ENCODE measurements at places on chromosomes 1 and 21. TPM values are rescaled to one million over a fixed set of nuclear protein-coding genes. Genes with fewer than 3 reads are reported as not detected.

Gene FCRL6
- 0.20 TPM for total RNA-seq

DNA sequence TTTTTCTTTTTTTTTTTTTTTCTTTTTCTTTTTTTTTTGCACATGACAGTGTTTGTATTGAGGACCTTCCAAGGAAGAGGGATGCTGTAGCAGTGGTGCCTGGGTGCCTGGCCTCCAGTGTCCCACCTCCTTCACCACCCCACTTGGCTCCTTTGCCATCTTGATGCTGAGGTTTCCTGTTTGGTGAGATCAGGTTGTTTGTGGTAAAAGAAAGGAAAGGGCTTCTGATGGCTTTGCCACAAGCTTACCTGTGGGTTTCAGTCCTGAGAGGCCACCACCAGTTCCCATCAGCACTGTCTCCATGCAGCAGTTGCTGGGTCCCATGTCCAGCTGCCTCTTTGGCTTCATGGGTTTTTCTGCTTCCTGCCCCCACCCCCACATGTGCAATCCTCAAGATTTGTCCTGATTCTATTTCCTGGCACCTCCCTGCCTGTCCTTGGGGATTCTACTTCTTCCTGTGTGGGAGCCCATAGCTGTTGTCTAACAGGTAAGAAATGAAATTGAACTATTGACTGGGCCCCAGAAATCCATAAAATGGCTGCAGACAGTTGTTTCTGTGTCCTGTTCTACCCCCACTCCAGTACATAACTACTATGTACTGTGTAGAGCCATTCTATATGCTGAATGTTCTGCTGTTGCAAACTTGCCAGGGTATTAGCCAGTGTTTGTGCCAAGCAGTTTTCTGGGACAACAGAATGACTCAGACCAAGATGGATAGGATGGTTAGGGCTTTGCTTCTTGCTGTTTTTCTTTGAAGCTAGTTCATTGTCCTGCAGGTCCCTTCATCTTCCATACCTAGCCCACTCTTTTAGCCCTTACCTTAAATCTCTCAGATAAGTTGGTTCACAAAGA, 4.2 kb upstream of the CCDC28B start:
- peaks cover 43% of the 10 kb centered on the region for H3K4me1 ChIP-seq
- H3K27me3 ChIP-seq: no peaks in the 10 kb centered on the region
- peak overlapping the region; percentile 94 for H3K27ac ChIP-seq
- peaks cover 26% of the 10 kb centered on the region for H3K36me3 ChIP-seq

DNA sequence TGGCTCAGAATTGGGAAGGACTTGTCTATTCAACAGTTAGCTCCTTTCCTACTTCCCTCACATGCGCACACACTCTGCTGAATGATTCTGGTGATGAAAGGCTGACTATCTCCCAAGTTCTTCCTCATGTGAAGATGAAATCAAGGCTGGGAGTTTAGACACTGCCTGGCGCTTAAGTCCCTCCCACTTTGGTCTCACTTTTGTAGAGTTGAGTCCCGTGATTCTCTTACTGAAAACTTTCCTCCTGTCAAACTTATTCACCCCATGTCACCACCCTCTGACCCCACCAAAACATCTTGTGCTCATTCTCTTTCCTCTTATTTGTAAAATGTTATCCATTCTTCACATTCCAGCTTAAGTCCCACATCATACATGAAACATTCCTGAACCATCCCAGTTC, 8.4 kb upstream of the MRPS6 start:
- H3K4me1 ChIP-seq: no peaks in the 10 kb centered on the region
- H3K4me3 ChIP-seq: no peak overlapping the region
- no peak overlapping the region for H3K27ac ChIP-seq

DNA sequence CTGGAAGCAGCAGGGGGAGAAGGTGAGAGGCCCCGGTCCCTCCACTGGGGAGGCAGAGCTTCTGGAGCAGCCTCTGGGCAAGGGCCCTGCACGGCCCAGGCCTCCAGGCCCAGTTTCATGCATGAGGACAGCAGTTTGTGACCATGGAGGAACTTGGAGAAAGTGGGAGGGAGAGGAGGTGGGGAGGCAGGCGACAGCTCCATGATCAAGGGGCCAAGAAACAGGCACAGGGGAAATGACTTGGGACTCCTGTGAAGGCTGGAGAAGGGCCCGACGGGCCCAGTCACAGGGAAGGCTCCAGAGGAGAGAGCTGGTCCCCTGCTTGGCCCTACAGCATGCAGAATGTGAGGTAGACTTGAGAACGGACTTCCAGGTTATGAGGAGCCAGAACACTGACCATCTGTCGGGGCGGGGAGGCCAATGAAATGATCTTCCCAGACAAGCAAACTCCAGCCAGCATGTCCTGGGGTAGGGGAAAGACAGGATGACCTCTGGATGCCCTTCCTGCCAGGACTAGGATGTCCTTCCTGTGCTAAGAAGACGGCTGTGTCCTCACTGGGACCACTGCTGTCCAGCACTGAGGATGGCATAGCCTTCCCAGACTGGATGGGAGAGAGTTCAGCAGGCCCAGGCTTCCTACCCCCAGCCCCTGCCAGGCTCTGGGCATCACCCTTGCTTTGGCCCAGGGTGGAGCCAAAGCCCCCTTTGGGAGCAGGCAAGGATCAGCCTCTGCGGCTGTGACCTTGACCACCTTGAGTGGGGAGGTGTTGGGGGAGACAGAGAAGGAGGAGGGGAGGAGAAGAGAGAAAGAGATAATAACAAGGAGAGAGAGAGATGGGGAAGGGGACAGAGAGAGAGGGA, 548.2 kb downstream of the PTPRU start:
- H3K27ac ChIP-seq: no peak overlapping the region
- DNase-seq: no peak
- peaks cover 4% of the 10 kb centered on the region for H3K27me3 ChIP-seq
- H3K36me3 ChIP-seq: no peaks in the 10 kb centered on the region
- no peak overlapping the region for H3K4me3 ChIP-seq

DNA sequence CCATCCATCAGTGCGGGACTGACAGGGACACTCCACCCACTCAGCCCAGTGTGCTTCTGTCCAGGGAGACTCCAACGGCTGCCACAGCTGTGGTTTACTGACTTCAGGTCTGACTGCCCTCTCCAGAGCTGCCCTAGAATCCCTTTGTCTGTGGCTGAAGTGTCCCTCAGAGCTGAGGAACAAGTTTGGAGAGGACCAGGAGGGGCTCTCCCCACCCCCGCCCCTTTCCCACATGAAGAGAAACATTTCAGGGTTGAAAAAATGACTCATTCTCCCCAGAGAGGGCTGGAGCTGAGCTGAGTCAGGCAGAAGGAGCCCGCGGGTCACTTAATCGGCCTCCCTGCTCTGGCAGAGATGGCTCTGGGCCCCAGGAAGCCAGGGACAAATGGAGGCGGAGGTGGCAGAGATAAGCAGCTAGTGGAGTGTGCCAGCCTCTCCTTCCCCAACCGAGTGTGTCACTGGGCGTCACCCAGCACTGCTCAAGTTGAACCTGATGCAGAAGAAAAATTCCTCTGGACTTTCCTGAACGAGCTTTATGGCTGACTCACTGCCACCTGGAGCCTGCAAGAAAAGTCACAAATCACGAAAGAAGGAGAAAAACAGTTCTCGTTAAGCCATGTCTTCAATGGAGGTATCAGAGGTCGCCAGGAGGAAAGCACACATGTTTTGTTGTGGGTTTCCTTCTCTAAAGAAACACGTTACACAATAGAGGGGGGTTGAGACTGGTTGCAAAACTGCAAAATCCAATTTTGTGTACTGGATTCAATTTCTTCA, 34.3 kb upstream of the ECE1 start:
- H3K27me3 ChIP-seq: no peaks in the 10 kb centered on the region
- no peaks in the 10 kb centered on the region for H3K36me3 ChIP-seq
- peak overlapping the region; percentile 65 for H3K27ac ChIP-seq
- peak; percentile 87 for DNase-seq
- no peak overlapping the region for H3K4me3 ChIP-seq

- H3K4me1 ChIP-seq: no peaks in the 10 kb centered on the region
- no peak overlapping the region for H3K27ac ChIP-seq
- H3K27me3 ChIP-seq: peaks cover 4% of the 10 kb centered on the region
These were observed 33.6 kb upstream of the DENND1B start for GRCh38 chr1:197808880-197809279.

DNA sequence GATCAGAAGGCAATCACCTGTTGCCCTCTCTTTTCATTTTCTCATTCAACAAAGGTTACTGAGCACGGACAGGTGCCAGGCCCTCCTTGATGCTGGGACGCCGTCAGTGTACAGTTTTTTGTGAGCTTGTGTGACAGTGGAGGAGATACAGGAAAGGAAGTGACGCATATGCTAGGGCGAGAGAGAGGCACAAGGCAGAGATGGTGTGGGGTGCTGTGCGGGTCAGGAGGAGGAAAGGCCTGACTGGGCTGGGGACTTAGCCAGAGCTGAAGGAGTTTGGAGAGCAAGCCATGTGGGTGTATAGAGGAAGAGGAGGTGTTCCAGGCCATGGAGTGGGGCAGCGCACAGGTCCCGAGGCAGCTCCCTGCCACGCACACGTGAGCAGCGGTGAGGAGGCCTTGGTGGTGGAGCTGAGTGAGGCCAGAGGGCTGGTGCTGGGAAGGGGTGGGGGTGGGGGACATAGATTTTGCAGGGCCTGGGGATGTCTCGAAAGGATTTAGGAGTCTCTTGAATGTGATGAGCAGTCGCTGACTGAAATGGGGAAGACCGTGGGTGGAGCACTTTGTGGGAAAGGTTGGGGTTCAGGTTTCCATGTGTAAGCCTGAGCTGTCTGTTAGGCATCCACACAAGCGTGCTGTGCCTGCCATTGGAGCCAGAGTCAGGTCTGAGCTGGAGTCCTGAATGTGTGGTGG, 46.0 kb downstream of the TRAPPC10 start:
- H3K4me3 ChIP-seq: no peak overlapping the region
- H3K27ac ChIP-seq: no peak overlapping the region
- DNase-seq: no peak
- no peaks in the 10 kb centered on the region for H3K27me3 ChIP-seq
- peaks cover 13% of the 10 kb centered on the region for H3K4me1 ChIP-seq

GRCh38 chr1:234125714-234126113, 221.2 kb downstream of the SLC35F3 start:
- H3K36me3 ChIP-seq: no peaks in the 10 kb centered on the region
- no peak overlapping the region for H3K4me3 ChIP-seq
- no peak for DNase-seq
- no peak overlapping the region for H3K27ac ChIP-seq
- H3K4me1 ChIP-seq: no peaks in the 10 kb centered on the region

Gene SAMSN1
- total RNA-seq: 0.95 TPM

GRCh38 chr1:236502579-236502971, 21.2 kb upstream of the LGALS8 start:
- H3K27me3 ChIP-seq: peaks cover 3% of the 10 kb centered on the region
- H3K36me3 ChIP-seq: no peaks in the 10 kb centered on the region
- H3K27ac ChIP-seq: no peak overlapping the region

DNA sequence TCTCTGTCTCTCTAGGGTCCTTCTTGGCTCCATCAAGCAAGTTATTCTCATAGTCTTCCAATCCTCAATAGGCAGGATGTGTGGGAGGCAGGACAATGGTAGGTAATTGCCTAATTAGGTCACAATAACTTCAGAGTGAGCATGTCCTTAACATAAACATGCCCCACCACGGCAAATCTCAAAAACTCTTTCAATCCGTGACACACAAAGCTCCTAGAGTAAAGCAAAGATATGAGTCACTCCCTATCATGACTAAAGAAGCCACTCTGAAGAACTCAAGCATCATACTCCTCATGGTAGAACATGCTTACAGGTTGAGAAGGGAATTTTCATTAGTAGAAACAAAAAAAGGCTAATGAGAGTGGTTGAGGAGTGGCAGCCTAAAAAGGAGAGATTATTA, 4.9 kb downstream of the HAO2 start:
- H3K27me3 ChIP-seq: no peaks in the 10 kb centered on the region
- no peaks in the 10 kb centered on the region for H3K4me1 ChIP-seq
- DNase-seq: no peak
- H3K4me3 ChIP-seq: no peak overlapping the region

GRCh38 chr1:240232530-240232929, 140.8 kb downstream of the FMN2 start:
- no peaks in the 10 kb centered on the region for H3K4me1 ChIP-seq
- H3K4me3 ChIP-seq: no peak overlapping the region
- no peak overlapping the region for H3K27ac ChIP-seq
- DNase-seq: no peak
- H3K27me3 ChIP-seq: no peaks in the 10 kb centered on the region

- peaks cover 9% of the 10 kb centered on the region for H3K27me3 ChIP-seq
- no peak for DNase-seq
- no peak overlapping the region for H3K4me3 ChIP-seq
- H3K36me3 ChIP-seq: no peaks in the 10 kb centered on the region
- no peaks in the 10 kb centered on the region for H3K4me1 ChIP-seq
These were observed 8.6 kb upstream of the LHX4 start for GRCh38 chr1:180221462-180221861.

Gene SPRR4
- total RNA-seq: not detected

- H3K4me1 ChIP-seq: no peaks in the 10 kb centered on the region
- H3K27me3 ChIP-seq: no peaks in the 10 kb centered on the region
- no peak overlapping the region for H3K27ac ChIP-seq
- H3K36me3 ChIP-seq: no peaks in the 10 kb centered on the region
- no peak overlapping the region for H3K4me3 ChIP-seq
These were observed 229.1 kb downstream of the KCNJ6 start for GRCh38 chr21:37686991-37687810.

Gene LMOD1
- 17.4 TPM for total RNA-seq

DNA sequence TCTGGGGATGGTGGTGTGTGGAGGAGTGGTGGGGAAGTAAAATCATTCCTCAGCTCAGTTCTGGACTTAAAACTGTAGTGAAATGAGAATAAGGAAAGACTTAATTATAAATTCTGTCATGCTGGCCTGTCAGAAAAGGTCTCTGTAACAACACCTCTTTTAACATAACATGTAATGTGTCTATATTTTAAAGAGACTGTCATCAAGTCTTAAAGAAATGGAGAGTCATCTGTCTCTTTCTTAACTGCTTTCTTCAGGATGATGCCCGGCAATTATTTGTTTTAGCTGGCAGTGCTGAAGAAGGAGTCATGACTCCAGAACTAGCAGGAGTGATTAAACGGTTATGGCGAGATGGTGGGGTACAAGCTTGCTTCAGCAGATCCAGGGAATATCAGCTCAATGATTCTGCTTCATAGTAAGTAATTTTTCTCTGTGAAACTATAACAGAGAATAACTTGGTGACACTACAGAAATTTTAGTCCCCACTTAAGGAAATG, 30.6 kb downstream of the GNAI3 start:
- H3K27ac ChIP-seq: peak overlapping the region; percentile 36
- H3K4me3 ChIP-seq: no peak overlapping the region
- no peaks in the 10 kb centered on the region for H3K27me3 ChIP-seq
- H3K4me1 ChIP-seq: peaks cover 10% of the 10 kb centered on the region
